ENCODE measurements at places on chromosomes 1 and 21. TPM values are rescaled to one million over a fixed set of nuclear protein-coding genes. Genes with fewer than 3 reads are reported as not detected.

The BGLAP gene
- 6.0 TPM for total RNA-seq

The CCDC28B gene
- total RNA-seq: 4.4 TPM

The LENEP gene
- not detected for total RNA-seq

The CALML6 gene
- total RNA-seq: not detected

The TRNAU1AP gene
- total RNA-seq: 22.5 TPM

DNA sequence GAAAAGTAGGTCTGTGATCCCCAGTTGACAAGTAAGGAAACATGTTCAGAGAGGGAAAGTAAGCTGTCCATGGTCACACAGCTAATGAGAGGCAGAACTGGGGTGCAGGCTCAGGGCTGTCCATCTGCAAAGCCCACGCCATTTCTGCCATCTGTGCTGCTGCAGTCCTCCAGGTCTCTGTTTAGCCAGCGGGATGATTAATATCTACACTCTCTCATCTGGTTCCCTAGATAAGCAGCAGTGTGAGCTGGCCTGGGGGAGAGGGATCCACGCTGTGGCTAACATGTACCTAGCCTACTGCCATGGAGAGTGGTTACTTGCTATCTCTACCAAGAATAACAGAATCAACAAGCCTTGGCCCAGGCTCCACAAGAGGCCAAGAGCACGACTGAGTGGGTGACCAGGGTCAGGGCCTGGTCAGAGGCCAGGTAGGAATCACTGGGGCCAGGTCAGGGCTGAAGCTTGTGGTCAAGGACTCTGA is 75.2 kb downstream of the TRABD2B start:
- no peak overlapping the region for H3K4me3 ChIP-seq
- no peak for DNase-seq
- H3K27ac ChIP-seq: no peak overlapping the region
- H3K4me1 ChIP-seq: peaks cover 3% of the 10 kb centered on the region
- no peaks in the 10 kb centered on the region for H3K27me3 ChIP-seq
